ENCODE measurements at places on chromosomes 11 and 22. TPM values are rescaled to one million over a fixed set of nuclear protein-coding genes. Genes with fewer than 3 reads are reported as not detected.

DNA sequence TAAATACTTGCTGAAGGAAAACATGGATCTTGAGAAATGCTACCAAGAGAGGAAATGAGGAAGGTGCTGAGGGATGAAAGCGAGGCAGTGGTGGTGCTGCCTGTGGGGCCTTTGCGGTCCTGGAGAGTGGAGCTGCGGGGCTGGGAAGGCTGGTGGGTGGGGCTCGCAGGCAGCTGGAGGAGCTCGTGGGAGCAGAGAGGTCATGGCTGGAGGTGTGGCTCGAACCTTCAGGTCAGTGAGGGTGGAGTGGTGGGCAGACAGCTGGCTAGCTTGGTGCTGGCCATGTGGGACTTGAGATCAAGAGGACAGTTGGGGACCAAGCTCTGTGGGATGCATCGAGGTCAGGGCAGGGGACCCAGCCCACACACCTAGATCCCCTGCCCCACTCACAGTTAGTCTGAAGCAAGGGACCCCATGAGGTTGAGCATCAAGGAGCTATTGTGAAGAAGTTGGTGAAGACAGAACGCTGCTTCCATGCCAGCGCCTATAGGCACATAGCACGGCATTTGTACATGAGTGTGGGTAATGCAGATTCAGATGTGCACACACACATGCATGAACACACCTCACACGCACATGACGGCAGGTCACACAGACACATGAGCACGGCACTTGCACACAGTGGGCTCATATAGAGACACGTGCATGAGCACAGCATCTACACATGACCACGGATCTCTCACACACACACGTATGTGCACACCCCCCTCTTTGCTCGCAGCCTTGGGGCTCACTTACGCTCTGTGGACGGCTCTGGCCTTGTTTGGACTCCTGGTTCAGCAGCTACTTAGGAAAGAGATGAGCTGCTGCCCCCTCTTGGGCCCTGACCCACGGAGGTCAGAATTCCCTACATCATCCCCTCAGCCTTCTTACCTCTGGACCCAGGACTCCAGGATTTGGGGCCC lies 30.4 kb downstream of the SHANK3 start:
- DNase-seq = no peak

GRCh38 chr11:93099806-93100205 lies 98.0 kb downstream of the SLC36A4 start:
- DNase-seq = no peak

VPREB1 gene
- not detected for total RNA-seq

GRCh38 chr11:134535029-134536025 lies 123.3 kb upstream of the B3GAT1 start:
- peak; percentile 8 for DNase-seq

- no peak for DNase-seq
These were observed 14.0 kb downstream of the MPEG1 start for GRCh38 chr11:59198726-59199125.

Measured in omental fat pad (tissue), 4 donors.